ENCODE measurements at places on chromosomes 12 and 14.

- no peak for DNase-seq
These were observed 501.0 kb downstream of the EGLN3 start for GRCh38 chr14:33449703-33450395.

- DNase-seq: no peak
These were observed 129.3 kb upstream of the RAP1B start for GRCh38 chr12:68481181-68481941.

DNA sequence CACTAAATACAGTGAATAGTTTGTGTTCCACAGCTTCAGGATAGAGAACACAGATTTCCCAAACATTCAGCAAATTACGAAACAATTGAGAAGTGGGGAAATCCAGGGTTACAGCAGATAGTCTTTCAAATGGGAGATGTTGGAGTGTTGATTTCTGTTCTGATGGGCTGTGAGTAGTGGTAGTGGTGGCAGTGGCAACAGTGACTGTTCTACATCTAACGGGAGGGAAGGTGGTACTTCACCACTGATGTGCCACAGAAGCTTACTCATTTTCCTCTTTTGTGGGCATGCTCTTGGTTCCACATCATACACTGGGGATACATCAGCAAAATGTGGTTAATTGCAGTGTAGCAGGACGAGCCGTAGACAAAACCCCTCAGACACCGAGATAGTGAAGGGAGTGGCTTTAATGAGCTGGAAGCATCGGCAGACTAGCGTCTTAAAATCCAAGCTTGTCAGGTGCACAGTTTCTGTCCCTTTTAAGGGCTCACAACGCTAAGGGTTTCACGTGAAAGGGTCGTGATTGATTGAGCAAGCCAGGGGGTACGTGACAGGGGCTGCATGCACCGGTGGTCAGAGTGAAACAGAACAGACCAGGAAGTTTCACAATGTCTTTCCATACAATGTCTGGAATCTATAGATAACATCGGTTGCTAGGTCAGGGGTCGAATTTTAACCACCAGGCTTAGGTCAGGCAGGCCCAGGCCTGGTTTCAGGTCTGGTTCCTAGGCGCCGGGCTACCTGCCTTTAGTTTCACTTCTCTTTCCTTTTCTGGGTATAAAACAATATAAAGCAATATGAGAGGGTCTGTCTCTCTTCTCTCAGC, 330.6 kb upstream of the FBXO33 start:
- no peak for DNase-seq

- DNase-seq: no peak
These were observed 151.5 kb upstream of the SLC38A2 start for GRCh38 chr12:46523863-46524770.

GRCh38 chr14:58593977-58594376, 43.8 kb upstream of the DACT1 start:
- DNase-seq: no peak

DNA sequence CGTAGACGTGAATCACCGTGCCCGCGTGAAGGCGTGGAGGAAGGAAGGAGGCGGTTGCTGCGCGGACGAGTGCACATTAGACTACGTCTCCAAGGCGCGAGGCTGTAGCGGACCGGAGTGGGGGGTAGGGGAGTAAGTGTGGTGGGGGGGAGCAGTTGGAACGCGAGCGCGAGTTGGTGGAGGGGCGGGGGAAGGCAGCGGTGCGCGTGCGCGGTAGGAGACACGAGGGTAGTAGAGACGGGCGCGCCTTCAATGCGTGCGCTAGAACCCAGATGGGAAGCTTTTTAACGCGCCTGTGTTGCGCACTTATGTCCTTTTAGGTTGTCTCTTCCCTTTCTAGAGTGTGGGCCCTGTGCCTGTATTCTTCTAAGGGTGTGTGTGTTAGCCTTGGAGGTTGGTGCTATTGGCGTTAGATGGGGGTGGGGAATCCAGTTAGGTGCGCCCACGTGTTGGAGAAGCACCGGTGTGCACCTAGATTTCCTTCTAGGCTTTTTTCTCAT, 604 bp downstream of the EIF4B start:
- DNase-seq: peak; percentile 68

DNA sequence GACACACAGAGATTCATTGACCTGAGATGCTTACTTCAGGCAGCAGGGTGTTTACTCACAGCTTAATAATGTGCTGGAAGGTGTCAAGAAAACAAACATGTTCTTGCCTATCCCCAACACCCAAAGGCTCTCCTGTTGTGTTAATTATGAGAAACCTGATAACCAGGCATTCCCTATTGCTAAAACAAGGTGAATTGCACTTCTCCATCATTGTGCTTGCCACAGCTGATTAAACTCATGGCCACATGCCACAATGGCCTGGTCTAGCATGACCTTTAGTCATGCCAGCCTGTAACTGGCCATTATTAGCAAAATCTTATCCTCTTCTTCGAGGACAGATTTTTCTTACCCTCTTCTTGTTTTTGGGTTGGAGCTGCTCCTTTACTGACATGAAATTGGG, 21.4 kb downstream of the SMOC1 start:
- no peak for DNase-seq

- DNase-seq: no peak
These were observed 45.1 kb downstream of the MYF5 start for GRCh38 chr12:80761838-80762237.

- no peak for DNase-seq
These were observed 225.0 kb downstream of the GXYLT1 start for GRCh38 chr12:41919526-41920261.

- DNase-seq: no peak
These were observed 184.8 kb downstream of the PIK3C2G start for GRCh38 chr12:18446061-18446644.

GRCh38 chr12:43291516-43291915, 260.5 kb downstream of the ADAMTS20 start:
- no peak for DNase-seq

- no peak for DNase-seq
These were observed 215.0 kb downstream of the PLCZ1 start for GRCh38 chr12:18522806-18523205.

GRCh38 chr14:69901113-69901951, 22.1 kb downstream of the SMOC1 start:
- DNase-seq: no peak

DNA sequence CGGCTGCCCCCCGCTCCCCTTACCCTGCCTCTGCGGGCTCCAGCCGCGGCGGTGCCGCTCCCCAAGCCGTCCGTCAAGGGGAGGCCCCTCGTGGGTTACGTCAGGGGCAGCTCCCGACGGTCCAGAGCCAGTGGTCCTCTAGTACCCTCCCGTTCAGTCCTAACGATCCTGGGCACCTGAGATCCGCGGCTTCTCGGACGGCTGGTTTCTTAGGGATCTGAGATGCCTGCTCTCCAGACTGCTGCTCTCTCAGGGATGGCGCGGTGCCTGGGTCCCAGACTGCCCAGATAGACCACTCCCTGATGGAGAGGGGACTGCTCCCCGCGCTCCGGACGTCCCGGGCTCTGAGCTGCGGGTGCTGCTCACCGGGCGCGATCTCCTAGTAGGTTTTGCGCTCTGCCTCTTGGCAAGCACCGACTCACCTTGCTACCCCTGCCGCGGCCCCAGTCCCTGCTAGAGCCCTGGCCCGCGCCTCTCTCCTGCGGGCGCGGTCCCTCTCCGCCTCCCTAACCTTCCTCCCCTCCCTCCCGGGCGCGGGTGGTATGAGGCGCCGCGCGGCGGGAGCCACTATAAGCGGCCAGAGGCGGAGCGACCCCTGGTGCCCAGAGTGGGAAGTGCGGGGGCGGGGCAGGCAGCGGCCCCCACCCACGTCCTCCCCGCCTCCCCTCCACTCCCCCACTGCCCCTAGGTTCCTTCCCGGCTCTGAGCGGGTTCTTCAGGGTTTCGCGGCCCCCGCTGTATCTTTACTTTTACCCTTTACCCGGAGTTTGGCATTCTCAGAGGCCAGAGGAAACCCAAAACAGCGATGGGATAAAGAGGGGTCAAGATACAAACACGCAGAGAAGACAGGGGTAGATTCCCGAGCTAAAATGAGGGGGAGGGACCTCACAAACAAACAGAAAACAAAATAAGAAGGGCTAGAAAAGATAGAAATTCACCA, at the start of gene C1QL4:
Gene C1QL4, minus strand, starts transcription at position 544 of the 940 bp plus-strand sequence. CDS start 711 bp downstream, outside the sequence.
- DNase-seq: peak; percentile 70

GRCh38 chr14:31070431-31070830, 44.3 kb upstream of the STRN3 start:
- DNase-seq: no peak

GRCh38 chr14:31395572-31396205, 24.7 kb downstream of the HEATR5A start:
- no peak for DNase-seq

DNA sequence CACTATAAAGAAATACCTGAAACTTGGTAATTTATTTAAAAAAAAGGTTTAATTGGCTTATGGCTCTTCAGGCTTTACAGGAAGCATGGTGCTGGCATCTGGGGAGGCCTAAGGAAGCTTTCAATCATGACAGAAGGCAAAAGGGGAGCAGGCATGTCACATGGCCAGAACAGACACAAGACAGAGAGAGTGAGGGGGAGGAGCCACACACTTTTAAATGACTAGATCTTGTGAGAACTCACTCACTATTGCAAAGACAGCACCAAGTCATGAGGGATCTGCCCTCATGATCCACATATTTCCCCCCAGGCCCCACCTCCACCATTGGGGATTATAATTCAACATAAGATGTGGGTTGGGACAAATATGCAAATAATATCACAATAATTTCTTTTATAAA, 355.6 kb downstream of the DAD1 start:
- no peak for DNase-seq

DNA sequence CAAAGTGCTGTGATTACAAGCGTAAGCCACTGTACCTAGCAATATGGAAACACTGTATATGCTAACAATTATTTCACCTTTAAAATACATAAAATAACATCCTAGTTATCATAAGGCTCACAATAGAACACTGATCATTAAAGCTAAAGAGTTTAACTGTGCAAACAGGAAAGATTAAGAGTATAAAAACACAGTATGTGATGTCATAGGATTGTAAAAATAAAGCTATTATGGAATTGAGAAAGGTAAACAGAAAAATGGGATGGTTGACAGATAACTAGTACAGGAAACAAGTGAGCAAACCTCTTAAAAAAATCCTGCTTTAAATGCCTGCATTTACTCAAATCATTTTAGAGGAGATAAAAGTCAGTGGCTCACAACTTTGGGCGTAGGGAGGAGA, 10.8 kb upstream of the IPO8 start:
- DNase-seq: no peak

DNA sequence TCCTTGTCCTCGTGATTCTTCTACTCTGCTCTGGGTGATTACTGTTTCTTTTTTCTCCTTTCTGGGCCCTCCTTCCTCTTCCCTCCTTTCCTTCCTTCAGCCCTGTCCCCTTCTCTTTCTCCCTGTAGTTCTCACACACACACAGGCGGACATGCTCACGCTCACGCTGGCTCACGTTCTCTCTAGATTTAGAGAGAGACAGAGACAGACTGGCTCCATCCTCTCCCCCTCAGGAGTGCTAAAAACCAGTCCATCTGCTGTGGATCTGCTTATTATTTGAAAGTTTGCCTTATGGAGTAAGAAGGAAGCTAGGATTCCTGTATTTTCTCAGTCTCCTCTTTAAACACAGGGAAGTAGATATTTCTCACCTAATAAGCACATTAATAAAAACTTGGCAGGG, 48.1 kb downstream of the KCNA1 start:
- no peak for DNase-seq

DNA sequence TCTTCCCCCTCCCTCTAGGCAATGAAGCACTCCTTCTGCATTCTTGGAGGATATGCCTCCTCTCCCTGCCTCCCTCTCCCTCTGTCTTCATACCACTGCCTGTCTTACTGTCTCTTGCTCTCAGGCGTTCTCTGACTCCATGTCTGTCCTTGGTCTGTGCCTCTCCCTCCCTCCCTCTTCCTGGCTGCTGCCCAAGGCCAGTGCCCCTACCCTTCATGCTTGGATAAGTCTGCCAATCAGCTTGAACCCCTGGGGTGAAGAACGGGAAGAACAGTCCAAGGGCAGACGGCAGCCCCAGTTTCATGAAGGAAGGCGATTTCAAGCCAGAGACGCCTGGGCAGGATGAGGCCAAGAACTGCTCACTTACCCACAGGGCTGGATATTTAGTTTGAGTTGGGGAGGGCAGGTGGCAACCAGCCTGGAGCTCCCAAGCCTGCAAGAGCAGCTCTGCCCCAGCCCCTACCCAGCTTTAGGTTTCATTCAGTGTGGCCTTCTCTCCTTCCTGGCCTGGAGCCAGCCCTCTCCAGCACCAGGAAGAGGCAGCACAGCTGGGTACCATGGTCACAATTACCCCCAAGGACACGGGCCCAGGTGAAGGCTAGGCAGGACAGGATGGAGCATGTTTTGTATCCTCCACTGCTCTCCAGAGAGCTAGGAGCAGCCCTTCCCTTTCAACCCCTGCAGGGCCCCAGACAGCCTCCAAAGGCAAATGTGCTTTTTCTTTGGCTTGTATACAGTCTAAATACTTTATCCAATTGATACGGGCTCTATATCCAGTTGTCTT, 35.8 kb upstream of the LTBP2 start:
- DNase-seq: no peak

- DNase-seq: no peak
These were observed 77.5 kb downstream of the PELI2 start for GRCh38 chr14:56195704-56196103.

- DNase-seq: no peak
These were observed 562 bp downstream of the ZFYVE1 start for GRCh38 chr14:73026243-73026844.

DNA sequence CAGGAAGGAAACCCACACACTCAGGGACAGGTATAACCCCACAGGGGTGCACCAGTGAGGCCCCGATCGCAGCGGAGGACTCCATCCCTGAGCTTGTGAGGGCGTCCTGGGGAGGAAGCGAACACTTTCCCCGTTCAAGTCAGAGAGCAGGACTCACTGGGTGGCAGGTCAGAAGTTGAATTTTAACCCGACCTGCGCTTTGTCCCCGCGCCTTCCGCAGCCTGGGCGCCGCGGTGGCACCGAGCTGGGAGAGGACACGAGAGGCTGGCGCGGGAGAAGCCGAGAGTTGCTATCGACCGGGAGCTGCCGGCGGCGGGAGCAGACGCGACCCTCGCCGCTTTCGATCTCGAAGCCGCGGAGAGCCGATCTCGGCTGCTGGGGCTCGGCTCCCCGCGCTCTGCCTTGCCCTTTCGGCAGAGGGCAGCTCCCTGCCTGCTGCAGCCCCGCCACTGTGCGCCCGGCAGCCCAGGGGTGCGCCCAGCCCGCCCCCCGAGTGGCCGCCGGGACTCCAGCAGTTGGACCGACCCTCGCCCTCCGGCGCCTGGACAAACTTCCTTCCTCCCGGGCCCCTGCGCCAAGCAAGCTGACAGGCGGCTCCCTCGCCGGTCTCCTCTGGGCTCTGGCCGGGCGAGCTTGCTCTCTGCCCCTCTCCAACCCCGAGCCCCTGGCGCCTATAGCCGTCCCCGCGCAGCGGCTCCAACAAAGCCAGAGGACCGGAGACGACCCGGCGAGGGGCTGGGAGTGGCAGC, 918 bp downstream of the LIN7A start:
- DNase-seq: no peak

DNA sequence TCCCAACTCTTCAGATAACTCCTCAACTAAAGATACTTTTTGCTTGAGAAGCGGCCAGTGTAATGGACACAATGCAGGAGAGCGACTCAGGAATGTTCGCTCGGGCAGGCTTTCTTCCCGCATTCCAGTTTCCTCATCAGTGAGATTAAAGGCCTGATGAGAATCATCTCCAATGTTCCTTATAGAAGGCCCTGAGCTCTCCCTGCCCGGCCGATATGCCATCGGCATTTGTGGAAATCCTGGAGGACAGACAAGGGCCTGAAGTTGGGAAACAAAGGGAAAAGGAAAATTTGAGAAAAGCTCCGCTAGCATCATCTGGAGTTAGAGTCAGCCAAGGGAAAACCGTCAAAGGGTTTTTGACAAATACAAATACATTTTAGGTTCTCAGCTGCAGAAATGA, 38.0 kb upstream of the FOXN3 start:
- DNase-seq: no peak

GRCh38 chr12:98544751-98545150, 29.4 kb downstream of the TMPO start:
- DNase-seq: no peak

- DNase-seq: no peak
These were observed 4.1 kb downstream of the ARF6 start for GRCh38 chr14:49896966-49897365.

All from T-helper 22 cell (primary cell).